Kidney epithelial cell (primary cell): ENCODE measurements at places on chromosomes 12 and 14. TPM values are rescaled to one million over a fixed set of nuclear protein-coding genes. Genes with fewer than 3 reads are reported as not detected.

ZNF385A gene
- total RNA-seq, result 5.6 and 11.6 TPM in 2 replicates

OTX2 gene
- total RNA-seq, result not detected in 2 replicates

ASIC1 gene
- total RNA-seq, result 0.75 and 3.6 TPM in 2 replicates

DCAF5 gene
- 23.6 and 25.9 TPM in 2 replicates for total RNA-seq

ERBB3 gene
- total RNA-seq, result 12.3 and 17.3 TPM in 2 replicates

RFLNA gene
- 0.48 and 0.54 TPM in 2 replicates for total RNA-seq

TAS2R43 gene
- total RNA-seq, result not detected in 2 replicates

LTA4H gene
- 73.1 and 78.9 TPM in 2 replicates for total RNA-seq

C12orf54 gene
- not detected in 2 replicates for total RNA-seq

RBMS2 gene
- total RNA-seq, result 37.2 and 42.4 TPM in 2 replicates

RAD9B gene
- total RNA-seq, result 0.88 and 1.2 TPM in 2 replicates

NPFF gene
- total RNA-seq, result 3.0 TPM in 1 of 2 replicates, not detected in the other

WNT1 gene
- not detected in 2 replicates for total RNA-seq

DBX2 gene
- not detected in 2 replicates for total RNA-seq

KCNC2 gene
- 0.14 TPM in 1 of 2 replicates, not detected in the other for total RNA-seq

VWF gene
- 0.42 and 1.5 TPM in 2 replicates for total RNA-seq

PRIM1 gene
- total RNA-seq, result 4.5 and 12.0 TPM in 2 replicates

RNASE2 gene
- not detected in 2 replicates for total RNA-seq

KRT80 gene
- 18.5 and 19.4 TPM in 2 replicates for total RNA-seq

TDRD9 gene
- total RNA-seq, result 6.5 and 7.3 TPM in 2 replicates

PA2G4 gene
- 149 and 179 TPM in 2 replicates for total RNA-seq

DEPDC4 gene
- 0.14 and 1.0 TPM in 2 replicates for total RNA-seq

GLT1D1 gene
- total RNA-seq, result 1.3 and 1.7 TPM in 2 replicates

PRICKLE1 gene
- 8.0 and 8.1 TPM in 2 replicates for total RNA-seq

ANKRD33 gene
- total RNA-seq, result not detected in 2 replicates

PPP1R36 gene
- 0.75 and 1.2 TPM in 2 replicates for total RNA-seq

KLRB1 gene
- total RNA-seq, result not detected in 2 replicates

SDR9C7 gene
- not detected in 2 replicates for total RNA-seq

PTCSC3 gene
- not detected in 2 replicates for total RNA-seq

PTPRR gene
- total RNA-seq, result 2.3 and 2.8 TPM in 2 replicates

KRT8 gene
- total RNA-seq, result 1,322 and 1,341 TPM in 2 replicates

GPR84 gene
- not detected in 2 replicates for total RNA-seq

RTL1 gene
- total RNA-seq, result 1.1 and 1.2 TPM in 2 replicates

CLEC1B gene
- not detected in 2 replicates for total RNA-seq

DDIT3 gene
- total RNA-seq, result 95.7 and 107 TPM in 2 replicates

SLC10A1 gene
- total RNA-seq, result not detected in 2 replicates

TAS2R8 gene
- total RNA-seq, result 0.08 TPM in 1 of 2 replicates, not detected in the other

TBX3 gene
- 12.2 and 12.7 TPM in 2 replicates for total RNA-seq

SLC6A13 gene
- not detected in 2 replicates for total RNA-seq

DERA gene
- total RNA-seq, result 37.1 and 39.3 TPM in 2 replicates

NTS gene
- total RNA-seq, result not detected in 2 replicates

IAPP gene
- not detected in 2 replicates for total RNA-seq

CCDC38 gene
- 0.07 TPM in 1 of 2 replicates, not detected in the other for total RNA-seq

RAPGEF3 gene
- 8.7 and 14.3 TPM in 2 replicates for total RNA-seq

STAT6 gene
- 66.4 and 67.8 TPM in 2 replicates for total RNA-seq

IPO4 gene
- 59.3 and 67.2 TPM in 2 replicates for total RNA-seq

SELPLG gene
- total RNA-seq, result 0.34 and 0.42 TPM in 2 replicates
